ENCODE measurements at places on chromosomes 3 and 15. TPM values are rescaled to one million over a fixed set of nuclear protein-coding genes. Genes with fewer than 3 reads are reported as not detected.

- DNase-seq, result no peak
Observed at GRCh38 chr15:91445695-91446228, 345.7 kb downstream of the SV2B start.

DNA sequence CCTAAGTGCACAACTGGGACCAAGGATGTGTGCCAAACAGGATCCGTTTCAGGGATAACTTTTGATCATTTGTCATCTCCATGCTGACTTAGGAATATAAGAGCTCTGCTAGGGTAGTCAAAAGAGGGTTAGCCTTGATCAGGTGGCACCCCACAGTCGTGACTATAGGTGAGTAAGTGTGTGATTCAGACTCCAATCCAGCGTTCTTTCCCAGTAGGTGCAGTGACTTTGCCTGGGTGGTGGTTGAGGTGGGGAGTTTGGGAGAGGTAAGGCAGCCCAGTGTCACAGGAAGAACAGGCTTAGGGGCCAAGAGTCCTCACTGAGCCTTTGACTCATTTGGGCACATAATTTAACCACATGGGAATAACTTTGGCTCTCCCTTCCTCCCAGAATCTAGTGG, 51.0 kb downstream of the CHDH start:
- DNase-seq, result no peak

DNA sequence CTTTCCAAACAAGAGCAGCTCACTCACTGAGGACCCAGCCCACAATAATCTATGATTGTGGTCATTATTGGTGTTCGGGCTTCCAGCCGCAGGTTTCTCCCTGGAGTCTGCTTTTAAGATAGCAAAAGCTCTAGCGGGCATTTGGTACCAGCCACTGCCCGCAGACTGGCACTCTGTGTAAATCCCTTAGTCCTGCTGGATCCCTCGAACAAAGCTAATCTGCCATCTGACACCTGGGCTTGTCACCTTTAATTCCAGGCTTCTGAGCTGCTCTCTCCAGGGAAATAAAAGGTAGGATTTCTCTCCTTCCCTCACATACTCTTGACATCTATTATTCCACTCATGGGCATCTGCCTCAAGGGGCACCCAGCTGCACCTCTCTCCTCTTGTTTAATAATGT, 158.7 kb downstream of the PDCD6IP start:
- DNase-seq, result no peak

- DNase-seq, result no peak
Observed at GRCh38 chr3:149579838-149580542, 77.8 kb downstream of the WWTR1 start.

GRCh38 chr15:53875711-53876110, 102.5 kb upstream of the UNC13C start:
- no peak for DNase-seq

GRCh38 chr3:170424879-170425278, 6.2 kb downstream of the CLDN11 start:
- DNase-seq, result no peak

GRCh38 chr3:2889736-2890135, 220.4 kb downstream of the IL5RA start:
- no peak for DNase-seq

DNA sequence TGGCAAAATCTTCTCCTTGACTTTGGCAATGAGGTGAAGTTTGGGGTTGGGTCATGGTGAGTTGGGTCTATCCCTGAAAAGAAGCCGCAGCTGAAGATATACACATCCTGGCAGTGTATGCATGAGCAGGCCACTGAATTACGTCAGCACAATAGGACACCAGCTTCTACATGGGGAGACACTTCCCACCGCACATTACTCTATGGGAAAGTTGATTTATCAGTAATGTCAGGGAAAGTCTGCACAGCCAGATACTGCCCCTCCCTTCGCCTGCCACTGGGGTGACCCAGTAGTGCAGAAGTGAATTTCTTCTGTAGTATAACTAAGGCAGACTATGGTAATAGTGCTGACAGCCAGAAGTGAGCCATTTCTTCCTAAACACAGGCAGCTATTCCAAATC, 245.0 kb downstream of the NTRK3 start:
- no peak for DNase-seq

Gene CD80
- total RNA-seq, result 0.67 TPM

Gene CHL1
- 66.4 TPM for total RNA-seq

Gene AGBL1
- not detected for total RNA-seq

Gene MRAS
- total RNA-seq, result 288 TPM

- no peak for DNase-seq
Observed at GRCh38 chr3:177405191-177405672, 207.9 kb upstream of the TBL1XR1 start.

- DNase-seq, result no peak
Observed at GRCh38 chr3:120780977-120781376, 38.4 kb downstream of the GTF2E1 start.
